ENCODE measurements at places on chromosomes 3 and 15.
A peak's percentile ranks its signal among the peaks of the same experiment; 100 is the strongest.

DNA sequence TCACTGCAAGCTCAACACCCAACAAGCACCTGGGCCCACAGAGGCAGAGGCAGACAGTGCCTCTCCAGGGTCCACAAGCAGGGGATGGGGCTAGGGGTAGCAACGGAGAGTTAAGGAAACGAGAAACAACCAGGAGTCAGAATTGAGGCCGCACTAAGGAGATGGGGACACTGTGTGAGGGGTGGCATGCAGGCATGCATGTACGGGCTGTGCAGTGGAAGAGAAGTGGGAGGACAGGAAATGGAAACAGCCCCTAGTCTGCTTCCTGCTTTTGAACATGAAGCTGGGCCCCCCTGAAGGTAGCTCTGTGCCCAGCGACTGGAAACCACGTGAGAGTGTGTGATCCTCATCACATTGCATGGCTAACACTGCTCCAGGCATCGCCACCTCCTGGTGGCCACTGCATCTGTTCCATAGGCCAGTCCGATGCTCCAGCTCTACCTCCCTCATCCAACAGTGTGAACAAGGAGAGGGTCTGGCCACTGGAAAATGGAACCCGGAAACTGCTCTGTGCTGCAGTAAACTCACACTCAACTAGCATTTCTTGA, 44.0 kb downstream of the XXYLT1 start:
- DNase-seq, result peak; percentile 40

GRCh38 chr15:78878356-78878755, 5.7 kb downstream of the MORF4L1 start:
- DNase-seq, result no peak

GRCh38 chr15:84824260-84825007, 7.3 kb downstream of the ALPK3 start:
- no peak for DNase-seq

DNA sequence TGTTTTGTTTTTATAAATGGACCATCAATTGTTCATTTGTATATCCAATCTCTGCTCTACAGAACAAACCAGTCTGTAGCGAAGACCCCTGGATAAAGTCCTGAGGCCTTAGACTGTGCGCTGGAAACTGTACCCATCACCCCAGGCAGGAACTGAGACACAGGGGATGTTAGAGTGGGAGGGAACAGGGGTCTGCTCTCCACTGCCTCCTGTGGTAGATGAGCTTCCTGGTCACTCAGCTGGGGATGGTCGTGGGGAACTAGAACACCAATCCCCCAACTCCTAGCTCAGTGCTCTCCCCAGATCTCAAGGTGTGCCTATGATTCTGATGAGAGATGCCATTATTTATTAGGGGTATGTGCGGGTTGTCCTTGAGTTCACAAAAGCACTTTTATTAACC, 340.2 kb upstream of the IGF1R start:
- no peak for DNase-seq
